Purkinje cell (primary cell): ENCODE measurements at places on chromosomes 2 and 18. TPM values are rescaled to one million over a fixed set of nuclear protein-coding genes. Genes with fewer than 3 reads are reported as not detected.

DLX1 gene
- not detected in 2 replicates for polyA plus RNA-seq

CTAGE1 gene
- polyA plus RNA-seq, result not detected in 2 replicates

COX5B gene
- polyA plus RNA-seq, result 769 and 784 TPM in 2 replicates

SLC5A7 gene
- not detected in 2 replicates for polyA plus RNA-seq

GALNT13 gene
- polyA plus RNA-seq, result 16.1 and 17.3 TPM in 2 replicates
